Esophagus mucosa (tissue), 1 donor: ENCODE measurements at places on chromosomes 2 and 18.

GRCh38 chr2:12302140-12302539 is 414.6 kb upstream of the TRIB2 start:
- ATAC-seq: no peak

DNA sequence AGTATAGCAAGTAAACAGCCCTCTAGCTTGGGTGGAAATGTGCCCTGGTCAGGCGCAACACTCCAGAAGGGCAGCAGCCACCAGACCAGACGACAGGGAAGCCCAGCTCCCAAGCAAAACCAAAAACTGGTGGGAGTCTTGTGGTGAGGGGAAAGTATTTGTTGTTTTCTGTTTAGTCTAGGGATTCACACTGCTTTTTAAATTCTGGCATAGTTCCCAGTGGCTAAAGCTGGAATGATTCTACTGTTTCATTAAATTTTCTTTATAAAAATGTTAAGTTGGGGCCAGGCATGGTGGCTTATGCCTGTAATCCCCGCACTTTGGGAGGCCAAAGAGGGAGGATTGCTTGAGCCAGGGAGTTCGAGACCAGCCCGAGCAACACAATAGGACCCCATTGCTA is 38.5 kb downstream of the MERTK start:
- ATAC-seq: no peak

DNA sequence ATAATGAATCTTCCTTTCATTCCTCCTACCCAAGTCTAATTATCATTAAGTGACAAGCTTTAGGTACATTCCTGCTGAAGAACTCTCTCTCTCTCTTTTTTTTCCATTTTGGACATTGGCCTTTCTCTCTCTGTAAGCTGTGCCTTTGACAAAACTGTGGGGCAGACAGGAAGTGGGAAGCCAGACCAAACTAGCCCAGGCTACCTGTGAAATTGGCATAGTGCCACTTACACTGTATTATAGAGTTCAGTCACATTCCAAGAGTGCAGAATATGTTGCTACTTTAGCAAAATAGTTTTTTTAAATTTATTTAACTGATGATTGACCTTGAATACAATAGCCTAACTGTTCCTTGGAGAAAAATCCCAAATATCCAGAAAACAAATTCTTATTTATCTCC is 381.5 kb upstream of the ETAA1 start:
- ATAC-seq: no peak

GRCh38 chr18:9810994-9811705 is 74.6 kb upstream of the TXNDC2 start:
- ATAC-seq: no peak

DNA sequence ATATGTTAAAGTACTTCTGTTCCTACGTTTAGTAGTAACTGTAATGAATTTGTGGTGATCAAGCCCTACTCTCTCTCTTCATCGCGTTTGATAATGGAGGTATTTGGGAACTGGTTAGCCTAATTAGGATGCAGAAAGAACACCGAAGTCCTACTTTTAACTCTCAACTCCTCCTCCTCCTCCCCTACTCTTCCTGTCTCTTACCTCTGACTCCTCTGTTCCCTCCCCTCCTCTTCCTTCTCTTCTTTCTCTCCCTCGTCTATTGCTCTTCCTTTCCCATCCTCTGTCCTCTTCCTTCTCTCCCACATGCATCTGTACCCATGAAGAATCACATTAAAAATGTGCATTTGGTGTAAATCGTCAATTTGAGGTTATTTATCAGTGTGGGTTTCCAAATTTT is 57.8 kb downstream of the RMDN2 start:
- no peak for ATAC-seq

- no peak for ATAC-seq
Measured at GRCh38 chr2:45275242-45275805, 266.1 kb upstream of the SIX2 start.
